Activated CD4-positive, CD25-positive, alpha-beta regulatory T cell treated with anti-CD3 and anti-CD28 coated beads, Interleukin-2, amount 50 U/mL, for 24 hours (primary cell): ENCODE measurements at places on chromosomes 7 and 10.
A peak's percentile ranks its signal among the peaks of the same experiment; 100 is the strongest.

DNA sequence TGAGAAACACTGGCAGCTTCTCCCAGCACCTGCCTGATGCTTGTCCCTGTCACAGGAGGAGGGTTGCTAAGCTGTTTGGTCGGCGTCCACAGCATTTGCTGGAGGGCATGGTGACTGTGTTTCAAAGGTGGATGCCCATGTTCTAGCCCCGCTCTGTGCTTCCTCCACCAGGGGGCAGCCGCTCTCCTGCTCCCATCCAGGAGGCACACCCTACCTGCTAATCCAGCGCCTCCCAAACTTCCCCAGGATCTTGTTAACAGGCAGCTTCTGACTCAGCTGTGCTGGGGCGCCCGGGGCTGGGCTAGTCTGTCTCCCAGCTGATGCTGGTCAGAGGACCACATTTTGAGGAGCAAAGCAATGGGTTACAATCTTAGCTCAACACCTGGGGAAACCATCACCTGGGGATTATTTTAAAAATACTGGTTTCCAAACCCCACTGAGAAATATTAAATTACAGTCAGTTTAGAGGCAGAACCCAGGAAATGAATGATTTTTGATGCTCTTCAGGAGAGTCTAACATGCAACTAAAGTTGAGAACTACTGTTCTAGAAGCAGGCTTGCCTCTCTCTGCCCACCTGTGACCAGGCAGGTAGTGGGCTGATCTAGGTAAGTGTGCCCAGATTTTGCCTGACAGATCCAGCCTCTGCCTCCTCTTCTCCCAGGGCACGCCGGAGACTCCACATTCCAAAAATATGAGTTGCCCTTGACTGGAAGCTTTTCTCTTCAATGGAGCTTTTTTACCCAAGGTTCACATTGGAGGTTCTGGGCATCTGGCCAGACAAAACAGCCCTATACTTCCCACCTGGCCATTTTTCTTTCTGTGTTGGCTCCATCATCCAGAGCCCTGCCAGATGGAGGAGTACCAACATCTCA, 92.7 kb upstream of the GPR26 start:
- ATAC-seq = no peak

- ATAC-seq = no peak
These were observed 422.2 kb upstream of the MTPN start for GRCh38 chr7:136399385-136399784.

GRCh38 chr10:104447331-104447730, 93.7 kb downstream of the CFAP58 start:
- no peak for ATAC-seq

- no peak for ATAC-seq
These were observed 12.8 kb upstream of the GPR15LG start for GRCh38 chr10:84160663-84161362.

DNA sequence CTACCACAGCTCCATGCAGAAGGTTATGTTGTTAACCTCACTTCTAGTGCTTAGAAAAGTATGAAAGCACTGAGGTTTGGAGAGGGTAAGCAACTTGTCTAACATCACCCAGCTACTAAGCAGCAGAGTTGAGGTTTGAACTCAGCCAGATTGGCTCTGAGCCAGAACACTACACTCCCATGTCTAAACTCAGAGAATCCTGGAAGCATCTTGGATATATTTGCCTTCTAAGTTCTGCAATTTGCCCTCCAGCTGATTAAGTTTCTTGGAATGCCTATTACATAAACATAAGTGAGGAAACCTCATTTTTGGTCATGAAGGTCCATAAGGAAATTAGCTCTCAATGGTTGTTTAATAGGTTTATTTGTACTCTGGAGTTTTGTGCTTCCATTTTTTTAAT, 78.1 kb upstream of the PHYHIPL start:
- ATAC-seq = no peak

- ATAC-seq = no peak
These were observed 28.2 kb downstream of the PPIF start for GRCh38 chr10:79375321-79376077.

DNA sequence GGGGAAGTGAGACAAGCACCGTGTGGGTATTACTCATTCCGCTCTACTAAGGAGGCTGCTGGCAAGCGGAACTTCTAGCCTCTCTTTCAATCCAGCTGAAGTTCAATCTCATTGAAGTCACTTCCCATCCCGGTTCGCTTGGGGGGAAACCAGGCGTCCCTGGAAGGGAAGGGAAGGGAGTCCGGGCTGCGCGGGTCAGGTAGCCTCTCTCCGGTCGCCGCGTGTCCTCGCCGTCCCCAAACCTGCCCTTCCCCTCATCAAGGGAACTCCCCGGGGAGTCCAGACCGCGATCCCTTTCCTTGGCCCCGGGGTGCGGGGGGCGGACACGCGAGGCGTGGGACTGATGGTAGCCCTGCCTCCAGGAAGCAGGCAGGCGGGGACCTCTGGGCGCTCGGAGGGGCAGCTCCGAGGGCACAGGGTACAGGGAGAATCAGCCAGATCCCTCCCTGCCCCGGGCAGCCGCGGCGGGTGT, 598 bp upstream of the ZEB1 start:
- ATAC-seq = peak; percentile 81

DNA sequence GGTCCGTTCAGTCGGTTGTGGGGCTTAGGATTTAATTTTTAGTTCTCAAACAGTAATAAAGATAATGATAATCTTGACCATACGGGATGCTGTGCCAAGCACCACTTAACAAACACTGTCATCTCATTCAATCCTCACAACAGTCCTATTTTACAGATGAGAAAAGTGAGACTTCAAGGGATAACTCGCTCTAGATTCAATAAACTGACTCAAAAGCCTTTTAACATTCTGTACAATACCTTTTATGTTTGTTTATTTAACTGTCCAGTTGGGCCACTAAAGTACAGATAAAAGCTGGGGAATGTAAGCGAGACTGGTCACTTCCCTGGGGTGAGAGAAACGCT, 437 bp upstream of the CFAP69 start:
- no peak for ATAC-seq

- ATAC-seq = no peak
These were observed 563.7 kb downstream of the GRM8 start for GRCh38 chr7:126689037-126689436.

- ATAC-seq = no peak
These were observed 100.3 kb downstream of the DOCK4 start for GRCh38 chr7:112105584-112106530.

- no peak for ATAC-seq
These were observed 108.8 kb downstream of the SGMS1 start for GRCh38 chr10:50514995-50515394.

DNA sequence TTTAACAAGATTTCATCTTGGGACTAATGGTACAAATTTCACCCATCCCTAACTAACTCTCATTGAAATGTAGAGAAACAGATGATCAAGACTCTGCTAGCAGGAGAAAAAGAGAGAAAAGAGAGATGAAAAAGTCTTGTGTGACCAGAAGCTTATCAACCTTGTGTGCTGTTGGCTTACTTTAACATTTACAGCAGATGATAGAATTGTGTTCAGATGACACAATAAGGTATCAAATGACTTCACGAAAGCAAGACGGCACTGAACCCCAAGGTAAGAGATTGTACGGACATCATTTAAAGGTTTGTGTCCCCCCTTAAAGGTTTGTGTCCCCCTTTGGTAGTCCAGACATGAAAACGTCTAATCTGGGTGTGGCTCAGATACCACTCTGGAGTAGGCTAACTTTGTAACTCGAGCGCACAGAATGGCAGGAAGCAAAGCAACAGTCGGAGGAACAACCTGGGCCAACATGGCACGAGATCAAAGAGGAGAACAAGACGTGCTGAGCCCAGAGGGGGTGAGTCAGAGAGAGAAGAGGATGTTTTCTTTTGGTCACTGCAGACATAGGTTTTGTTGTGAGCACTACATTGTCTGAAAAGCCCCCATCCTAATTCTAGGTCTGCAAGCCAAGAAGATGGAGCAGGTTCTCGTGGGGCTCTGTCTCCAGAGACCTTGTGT, 10.4 kb upstream of the LMBR1 start:
- peak; percentile 83 for ATAC-seq

GRCh38 chr10:124150189-124150806, 56.9 kb upstream of the CHST15 start:
- ATAC-seq = no peak

DNA sequence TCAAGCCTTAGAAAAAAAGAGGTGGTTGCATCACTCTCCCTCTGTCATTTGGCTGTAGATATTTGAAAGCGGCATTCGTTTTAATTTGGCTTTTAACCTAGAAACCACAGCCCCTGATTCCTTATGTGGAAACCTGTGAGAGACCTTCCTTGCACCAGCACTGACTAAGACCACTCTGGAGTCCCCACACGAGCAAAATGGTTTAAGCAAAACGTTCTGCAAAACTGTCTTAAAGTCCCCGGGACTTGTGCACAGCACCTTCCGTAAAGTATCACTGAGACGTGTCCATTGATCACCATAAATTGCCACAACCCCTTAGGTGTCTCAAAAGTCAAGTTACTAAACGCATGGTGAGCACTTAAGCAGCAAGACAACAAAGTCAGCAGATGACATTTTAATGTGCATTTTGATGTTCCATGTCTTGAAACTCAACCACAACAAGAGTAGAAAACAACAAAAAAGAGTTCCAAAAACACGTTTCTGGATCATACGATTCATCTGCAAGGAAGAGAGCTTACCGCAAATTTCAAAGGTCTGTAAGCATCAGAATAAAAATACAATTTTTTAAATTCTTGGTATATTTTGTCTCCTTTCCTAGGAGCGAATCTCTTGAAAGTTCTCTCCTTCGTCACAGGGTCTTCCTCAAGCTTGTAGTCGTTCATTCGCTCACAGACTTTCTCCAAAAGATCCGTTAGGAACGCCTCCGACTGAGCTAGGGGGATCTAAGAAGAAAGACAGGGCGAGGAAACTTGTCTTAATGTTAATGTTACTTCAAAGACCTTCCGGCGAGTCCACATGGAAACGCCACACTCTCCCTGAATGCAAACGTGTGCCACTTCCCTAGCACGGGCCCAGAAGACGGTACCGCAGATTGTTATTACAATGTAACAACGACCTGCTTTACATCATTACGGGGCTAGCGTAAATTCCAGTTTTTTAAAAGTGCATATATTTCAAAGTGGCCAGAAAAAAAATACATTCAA, 37.7 kb downstream of the CNPY1 start:
- ATAC-seq = no peak

DNA sequence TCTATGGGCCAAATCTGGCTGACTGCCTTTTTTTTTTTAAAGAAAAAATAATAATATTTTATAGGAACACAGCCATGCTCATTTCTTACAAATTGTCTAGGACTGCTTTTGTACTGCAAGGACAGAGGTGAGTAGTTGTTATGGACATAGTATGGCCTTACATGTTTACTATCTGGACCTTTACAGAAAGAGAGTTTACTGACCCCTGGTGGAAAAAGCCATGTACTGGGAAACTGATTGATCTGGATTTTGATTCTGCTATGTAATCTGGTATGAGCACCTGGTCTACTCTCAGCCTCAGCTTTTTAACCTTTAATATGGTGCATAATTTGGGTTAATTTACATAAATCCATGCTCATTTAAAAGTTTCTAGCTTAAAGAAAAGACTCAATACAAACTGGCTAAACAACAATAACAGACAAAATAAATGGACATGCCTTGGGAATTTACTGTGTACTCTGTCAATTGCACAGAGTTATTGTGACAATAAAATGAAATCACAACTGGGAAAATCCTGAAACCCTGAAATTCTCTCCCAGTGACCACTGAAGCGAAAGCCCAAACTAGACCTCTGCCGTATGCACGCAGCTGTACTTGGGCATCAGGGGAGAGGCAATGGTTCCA, 260.7 kb downstream of the BMPER start:
- no peak for ATAC-seq

- peak; percentile 55 for ATAC-seq
These were observed 18.7 kb upstream of the DDIT4 start for GRCh38 chr10:72254813-72255568.

DNA sequence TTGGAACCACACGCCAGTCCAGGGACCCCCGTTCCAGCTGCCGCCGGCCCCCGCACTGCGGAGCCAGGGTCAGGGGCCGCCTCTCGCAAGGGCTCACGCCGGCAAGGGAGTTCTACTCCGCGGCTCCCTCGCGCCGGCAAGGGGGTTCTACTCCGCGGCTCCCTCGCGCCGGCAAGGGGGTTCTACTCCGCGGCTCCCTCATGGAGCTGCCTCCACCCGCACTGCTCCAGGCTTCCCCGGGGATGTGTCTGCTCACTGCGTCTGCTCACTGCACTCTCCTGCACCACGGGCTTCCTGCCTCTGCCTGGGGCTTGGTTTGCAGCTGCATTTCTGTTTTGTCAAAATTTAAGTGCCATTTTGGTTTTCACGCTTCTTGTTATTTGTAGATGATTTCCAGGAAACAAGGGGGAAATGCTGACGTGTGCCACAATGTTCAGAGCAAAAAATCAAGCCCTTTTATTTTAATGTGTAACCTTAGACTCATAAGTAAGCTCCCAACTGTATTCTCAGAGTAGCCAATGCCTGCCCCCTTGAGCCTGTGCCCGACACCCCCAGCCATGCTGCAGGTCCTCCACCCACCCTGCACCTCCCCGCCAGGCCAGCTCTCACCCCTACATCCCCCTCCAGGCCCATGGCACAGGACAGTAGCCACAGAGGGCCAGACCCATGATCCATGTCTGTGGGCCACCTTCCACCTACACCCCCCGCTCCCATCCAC, 246.2 kb downstream of the MAD1L1 start:
- ATAC-seq = peak; percentile 77

GRCh38 chr7:100049441-100050291, at the start of gene ZSCAN21:
Gene ZSCAN21 (plus strand): TSS chr7:100049774. CDS start chr7:100057007, 7,233 bp downstream.
- ATAC-seq = peak; percentile 95

DNA sequence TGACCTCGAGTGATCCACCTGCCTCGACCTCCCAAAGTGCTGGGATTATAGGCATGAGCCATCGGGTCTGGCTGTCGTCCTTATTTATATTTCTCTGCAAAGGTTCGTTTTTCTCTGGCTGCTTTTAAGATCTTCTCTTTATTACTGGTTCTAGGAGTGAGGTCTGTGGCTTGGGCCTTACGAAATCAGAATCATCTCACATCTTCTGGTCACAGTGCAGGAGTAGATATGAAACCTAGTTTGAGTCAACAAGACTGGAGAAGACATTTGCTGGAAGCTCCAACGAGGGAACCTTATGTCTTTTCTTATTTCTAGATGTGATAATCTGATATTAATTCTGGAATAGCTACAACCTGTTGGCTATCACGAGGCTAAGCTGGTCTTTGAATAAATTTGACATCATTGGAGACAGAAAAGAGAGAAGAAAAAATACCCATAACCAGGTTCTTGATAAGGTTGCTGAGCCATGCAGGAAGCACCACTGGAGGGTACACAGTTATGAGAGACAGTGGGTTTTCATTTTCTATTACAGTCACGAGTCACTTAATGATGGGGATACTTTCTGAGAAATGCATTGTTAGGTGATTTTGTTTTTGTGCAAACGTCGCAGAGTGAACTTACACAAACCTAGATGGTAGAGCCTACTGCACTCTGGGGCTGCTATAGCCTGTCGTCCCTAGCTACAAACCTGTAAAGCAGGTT, 25.6 kb upstream of the IL15RA start:
- peak; percentile 81 for ATAC-seq

- no peak for ATAC-seq
These were observed 48.5 kb upstream of the ADARB2 start for GRCh38 chr10:1785835-1786234.

GRCh38 chr7:43570688-43571365, 12.1 kb upstream of the STK17A start:
- ATAC-seq = peak; percentile 9

GRCh38 chr7:13078105-13078504, 390.7 kb downstream of the ARL4A start:
- no peak for ATAC-seq
